ENCODE measurements at places on chromosomes 1 and 21.

- H3K27ac ChIP-seq, result no peak overlapping the region
- no peaks in the 10 kb centered on the region for H3K36me3 ChIP-seq
- no peaks in the 10 kb centered on the region for H3K4me1 ChIP-seq
- H3K4me3 ChIP-seq, result no peak overlapping the region
- no peak for DNase-seq
Measured at GRCh38 chr1:101781201-101781831, 215.4 kb downstream of the OLFM3 start.

DNA sequence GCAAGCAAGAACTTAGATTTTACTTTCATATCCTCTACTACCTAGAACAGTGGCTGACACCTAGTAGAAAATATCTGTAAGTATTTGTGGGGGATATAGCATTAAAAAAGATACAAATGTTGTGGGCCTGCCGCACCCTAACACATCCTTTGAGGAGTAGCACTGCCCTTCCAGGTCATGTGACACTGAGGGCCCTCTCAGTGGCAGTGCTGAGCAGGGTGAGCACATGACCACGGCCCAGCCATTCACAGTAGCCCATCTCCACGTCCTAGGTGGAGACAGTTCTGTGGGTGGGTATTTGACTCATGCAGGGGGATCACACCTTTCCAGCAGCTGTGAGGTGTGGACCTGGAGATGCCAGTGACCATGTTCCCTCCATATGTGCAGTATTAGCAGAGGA lies 108.9 kb downstream of the OMA1 start:
- no peak overlapping the region for H3K27ac ChIP-seq
- DNase-seq, result peak; percentile 24
- H3K36me3 ChIP-seq, result no peaks in the 10 kb centered on the region
- H3K4me1 ChIP-seq, result no peaks in the 10 kb centered on the region
- H3K27me3 ChIP-seq, result peaks cover 14% of the 10 kb centered on the region
- no peak overlapping the region for H3K4me3 ChIP-seq

DNA sequence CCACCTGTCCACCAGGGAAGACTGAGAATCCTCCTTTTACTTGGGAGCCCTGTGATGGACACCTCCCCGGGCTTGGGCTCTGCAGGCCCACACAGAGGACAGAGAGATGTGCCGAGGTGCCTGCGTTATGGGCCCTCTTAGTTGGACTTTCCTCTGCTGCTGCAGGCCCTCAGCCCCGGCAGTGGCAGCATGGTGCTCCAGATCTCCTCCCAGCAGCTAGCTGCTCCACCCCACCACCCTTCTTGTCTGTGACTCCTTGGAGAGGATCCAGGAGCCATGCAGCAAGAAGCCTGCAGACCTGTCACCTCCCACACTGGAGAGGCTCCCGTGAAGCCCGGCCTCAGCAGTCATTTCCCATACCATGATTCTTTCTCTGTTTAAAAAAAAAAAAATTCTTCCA lies 27.4 kb downstream of the PHGDH start:
- H3K4me1 ChIP-seq, result peaks cover 14% of the 10 kb centered on the region
- peaks cover 11% of the 10 kb centered on the region for H3K36me3 ChIP-seq
- no peak overlapping the region for H3K4me3 ChIP-seq
- H3K27me3 ChIP-seq, result no peaks in the 10 kb centered on the region
- DNase-seq, result no peak

DNA sequence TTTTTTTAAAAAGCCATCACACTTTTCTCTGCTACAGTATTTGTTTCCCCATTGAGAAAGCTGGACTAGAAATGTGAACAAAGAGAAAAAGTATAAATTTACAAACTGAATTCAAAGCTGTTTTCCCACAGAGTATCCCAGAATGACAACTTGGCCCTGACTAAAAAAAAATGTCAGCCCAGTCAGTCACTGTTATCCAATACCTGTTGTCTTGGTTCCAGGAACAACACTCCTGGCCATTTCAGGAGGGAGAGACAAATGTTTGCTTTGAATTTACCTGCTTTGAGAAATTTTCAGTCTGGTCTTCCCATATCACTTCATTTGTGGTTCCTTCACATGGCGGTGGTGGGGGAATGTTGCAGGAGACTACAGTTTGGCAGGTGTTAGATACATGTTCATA lies 46.2 kb downstream of the COLGALT2 start:
- H3K36me3 ChIP-seq, result no peaks in the 10 kb centered on the region
- peaks cover 76% of the 10 kb centered on the region for H3K4me1 ChIP-seq
- no peaks in the 10 kb centered on the region for H3K27me3 ChIP-seq
- DNase-seq, result no peak
- no peak overlapping the region for H3K4me3 ChIP-seq

Data from K562 (cell line).